ENCODE measurements at places on chromosomes 4 and X.

GRCh38 chr4:61212788-61213187 lies 12.7 kb downstream of the ADGRL3 start:
- DNase-seq, result no peak

- peak; percentile 92 for DNase-seq
Observed at GRCh38 chr4:41256740-41257256, at the start of gene UCHL1. TSS of gene UCHL1 (plus strand) at chr4:41256928. CDS start at chr4:41256977, 49 bp downstream.

- no peak for DNase-seq
Observed at GRCh38 chr4:158094413-158095134, 78.3 kb downstream of the GASK1B start.

DNA sequence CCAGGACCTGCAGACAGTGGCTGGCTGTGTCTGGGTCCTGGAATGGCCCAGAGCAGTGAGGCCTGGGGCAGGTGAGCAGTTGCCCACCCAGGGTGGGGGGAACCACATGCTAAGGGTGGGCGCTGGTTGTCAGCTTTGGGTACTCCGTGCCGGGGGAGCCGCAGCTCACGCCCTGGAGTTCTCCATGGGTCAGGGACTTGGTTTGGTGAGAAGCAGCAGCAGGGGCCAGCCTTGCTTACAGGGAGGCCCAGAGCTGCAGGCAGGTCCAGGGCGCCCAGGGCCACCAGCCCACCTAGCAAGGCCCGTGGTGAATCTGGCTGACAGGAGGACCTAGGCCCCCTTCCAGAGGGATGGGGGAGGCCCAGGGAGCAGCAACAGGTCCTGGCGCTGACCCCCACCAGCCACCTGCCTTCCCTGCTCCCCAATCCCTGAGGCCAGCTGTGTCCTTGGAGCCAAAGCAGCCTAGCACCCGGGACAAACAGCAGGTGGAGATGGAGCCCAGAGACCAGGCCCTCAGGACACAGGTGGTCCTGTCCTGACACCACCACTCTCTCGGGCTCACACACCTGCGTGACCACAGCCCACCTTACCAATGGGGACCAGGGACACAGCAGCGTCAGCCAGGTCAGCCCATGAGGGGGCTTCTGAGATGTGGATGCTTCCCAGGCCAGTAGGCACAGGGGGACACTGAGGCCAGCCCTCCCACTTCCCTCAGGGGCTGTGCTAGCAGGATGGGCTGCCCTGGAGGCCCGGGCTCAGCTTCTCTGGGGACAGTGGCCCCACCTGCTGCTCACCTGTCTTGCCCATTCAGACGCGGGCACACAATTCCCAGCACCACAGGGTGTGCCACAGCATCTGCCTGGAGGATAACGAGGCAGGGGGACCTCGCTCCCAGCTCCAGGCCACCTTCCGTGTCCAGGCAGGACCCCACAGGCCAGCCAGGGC lies 3.5 kb downstream of the MXD4 start:
- no peak for DNase-seq
